ENCODE measurements at places on chromosomes 2 and 18. TPM values are rescaled to one million over a fixed set of nuclear protein-coding genes. Genes with fewer than 3 reads are reported as not detected.

The NTSR2 gene
- total RNA-seq, result not detected

The ACMSD gene
- not detected for total RNA-seq

The POTEC gene
- total RNA-seq, result not detected

The LRPPRC gene
- total RNA-seq, result 103 TPM

The KIF5C gene
- total RNA-seq, result 0.42 TPM

The HOXD10 gene
- total RNA-seq, result 7.4 TPM

The SNTG2 gene
- total RNA-seq, result not detected

The HOXD11 gene
- 7.8 TPM for total RNA-seq

The SEC11C gene
- total RNA-seq, result 59.0 TPM

The PELI1 gene
- 1.1 TPM for total RNA-seq

The AQP4 gene
- total RNA-seq, result not detected

The IL1RL1 gene
- 1.1 TPM for total RNA-seq

The INPP5D gene
- total RNA-seq, result 0.51 TPM

The ALPI gene
- not detected for total RNA-seq

The RTN4 gene
- 480 TPM for total RNA-seq

The IL37 gene
- total RNA-seq, result not detected

The REG3A gene
- not detected for total RNA-seq

The TACR1 gene
- total RNA-seq, result 0.29 TPM

The PASK gene
- total RNA-seq, result 6.3 TPM

The SLC8A1 gene
- 0.51 TPM for total RNA-seq

The GALNT5 gene
- total RNA-seq, result 2.1 TPM

The FHOD3 gene
- total RNA-seq, result 3.7 TPM

The CRYBA2 gene
- total RNA-seq, result not detected

The ASB18 gene
- not detected for total RNA-seq

The PLEK gene
- not detected for total RNA-seq

The PID1 gene
- 3.3 TPM for total RNA-seq

The RNU2-63P gene
- not detected for total RNA-seq

The BOLL gene
- total RNA-seq, result not detected

The ZBTB7C gene
- total RNA-seq, result 0.05 TPM

The MPHOSPH10 gene
- total RNA-seq, result 29.9 TPM

The MBOAT2 gene
- total RNA-seq, result 30.9 TPM

The SIX3 gene
- 0.32 TPM for total RNA-seq

The CHST9 gene
- not detected for total RNA-seq

The FZD7 gene
- total RNA-seq, result 7.3 TPM

The SPP2 gene
- total RNA-seq, result not detected

The HRH4 gene
- total RNA-seq, result 0.02 TPM

The LYPD6 gene
- 0.07 TPM for total RNA-seq

The RAMP1 gene
- not detected for total RNA-seq

The ADCYAP1 gene
- total RNA-seq, result not detected

The DTNA gene
- total RNA-seq, result 0.18 TPM

The STEAP3 gene
- total RNA-seq, result 44.9 TPM

The ANKRD62 gene
- not detected for total RNA-seq

The UGT1A6 gene
- 2.3 TPM for total RNA-seq

The CCT4 gene
- total RNA-seq, result 322 TPM

The IL36G gene
- total RNA-seq, result not detected

The QPCT gene
- 17.2 TPM for total RNA-seq

The TEX44 gene
- not detected for total RNA-seq

The MAL gene
- total RNA-seq, result not detected

The SLC5A7 gene
- total RNA-seq, result not detected

The SP5 gene
- total RNA-seq, result not detected

The PFN4 gene
- 1.5 TPM for total RNA-seq

The AGXT gene
- total RNA-seq, result not detected

All from A549 treated with RU486 at 1 μM for 4 hours (cell line).